ENCODE measurements at places on chromosomes 2 and 18.

- no peak for DNase-seq
Measured at GRCh38 chr2:187615364-187615763, 61.1 kb upstream of the TFPI start.

- DNase-seq: no peak
Measured at GRCh38 chr2:38765149-38765548, 12.9 kb upstream of the GEMIN6 start.

DNA sequence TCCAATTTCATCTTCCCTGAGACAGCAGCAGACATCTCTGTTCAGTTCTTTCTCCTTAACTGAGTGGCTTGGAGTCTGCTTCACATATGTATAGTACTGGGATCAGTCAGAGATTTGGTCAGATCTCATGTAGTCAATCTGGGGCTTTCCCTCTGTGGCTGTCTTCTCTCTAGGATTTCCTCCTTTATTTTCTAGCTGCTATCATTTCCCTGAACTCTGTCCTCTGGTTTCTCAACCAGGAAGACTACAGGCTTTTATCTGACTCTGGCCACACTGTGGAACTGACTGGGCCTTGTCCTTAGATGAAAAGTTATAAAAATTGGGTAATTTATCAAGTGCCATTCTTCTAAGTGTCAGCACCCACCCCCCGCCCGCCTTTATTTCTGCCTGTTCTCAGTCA, 121.0 kb downstream of the RAPGEF4 start:
- DNase-seq: no peak

DNA sequence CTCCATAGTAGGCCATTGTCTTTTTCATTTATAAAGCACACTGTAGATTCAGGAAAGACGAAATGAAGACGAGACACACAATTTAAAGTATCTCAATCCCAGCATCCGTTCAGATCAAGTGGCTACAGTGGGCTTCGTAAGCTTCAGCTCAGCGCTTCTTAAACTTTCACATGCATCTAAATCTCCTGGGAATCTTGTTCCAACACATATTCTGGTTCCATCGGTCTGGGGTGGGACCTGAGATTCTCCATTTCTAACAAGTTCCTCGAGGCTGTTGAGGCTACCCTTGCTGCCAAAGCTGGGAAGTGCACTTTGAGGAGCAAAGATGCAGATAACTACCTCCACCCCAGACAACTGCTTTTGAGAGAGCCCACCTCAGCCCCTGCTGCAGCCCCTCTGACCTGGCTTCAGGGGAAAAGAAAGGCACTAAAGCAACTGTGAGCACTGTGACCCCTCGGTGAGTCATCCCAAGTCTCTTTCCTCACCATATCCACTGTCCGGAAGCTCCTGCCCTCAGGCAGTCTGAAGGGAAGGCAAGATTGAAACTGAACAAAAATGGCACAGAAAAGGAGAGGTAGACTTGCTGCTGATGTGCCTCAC, 201.1 kb upstream of the FBXO11 start:
- DNase-seq: no peak

DNA sequence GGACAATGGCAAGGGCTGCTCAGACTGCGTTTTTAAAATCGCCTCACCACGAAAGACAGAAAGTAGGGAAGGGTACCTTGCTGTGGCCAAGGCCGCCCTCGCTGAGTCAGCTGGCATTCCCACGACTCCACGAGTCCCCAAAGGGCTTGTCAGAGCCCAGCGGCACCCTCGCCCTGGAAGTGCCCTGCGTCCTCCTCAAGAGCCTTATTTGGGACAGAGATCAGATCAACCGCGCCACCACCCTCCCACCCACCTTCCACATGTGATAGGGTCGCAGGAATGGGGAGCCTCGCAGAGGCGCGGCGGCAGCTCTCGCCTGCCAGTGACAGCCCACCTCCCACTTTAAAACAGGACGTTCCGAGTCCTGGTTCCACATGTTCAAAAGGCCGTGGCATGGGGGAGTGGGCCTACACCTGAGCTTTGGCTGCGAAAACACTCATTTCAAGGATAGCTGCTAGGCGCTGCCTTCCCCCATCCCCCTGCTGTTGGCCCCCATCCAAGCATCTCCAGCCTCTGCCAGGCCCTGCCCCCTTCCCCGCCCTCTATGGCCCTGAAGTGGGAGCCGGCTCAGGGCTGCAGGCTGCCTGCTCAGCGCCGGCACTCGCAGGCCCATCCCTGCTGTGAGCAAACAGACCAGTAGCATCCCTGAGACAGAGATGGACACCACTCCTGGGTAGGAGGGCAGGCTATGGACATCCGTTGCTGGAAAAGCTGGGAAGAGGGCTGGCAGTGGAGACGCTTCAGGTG, 38.1 kb upstream of the ARHGEF4 start:
- DNase-seq: peak; percentile 76

- no peak for DNase-seq
Measured at GRCh38 chr2:215771241-215771640, 242.1 kb downstream of the MREG start.

DNA sequence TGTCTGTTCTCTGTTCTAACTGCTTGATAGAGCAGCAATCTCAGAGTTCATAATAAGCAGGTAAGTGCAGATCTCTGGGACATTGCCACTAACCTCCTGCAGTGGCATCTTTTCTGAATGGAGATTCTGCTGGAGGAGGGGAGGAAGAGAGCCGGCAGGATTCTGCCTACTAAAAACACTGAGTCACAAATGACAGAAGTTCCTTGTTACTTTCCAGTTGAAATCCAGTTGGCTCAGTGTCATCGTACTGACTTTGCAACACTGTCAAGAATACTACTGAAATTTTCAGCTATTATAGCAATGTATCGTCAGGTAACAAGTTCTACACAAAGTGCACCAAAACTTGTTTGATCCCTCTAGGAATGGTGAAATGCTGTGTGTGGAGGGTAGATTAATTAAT, 79.6 kb upstream of the ST6GAL2 start:
- no peak for DNase-seq

- DNase-seq: no peak
Measured at GRCh38 chr18:11955239-11956029, 25.9 kb upstream of the IMPA2 start.

DNA sequence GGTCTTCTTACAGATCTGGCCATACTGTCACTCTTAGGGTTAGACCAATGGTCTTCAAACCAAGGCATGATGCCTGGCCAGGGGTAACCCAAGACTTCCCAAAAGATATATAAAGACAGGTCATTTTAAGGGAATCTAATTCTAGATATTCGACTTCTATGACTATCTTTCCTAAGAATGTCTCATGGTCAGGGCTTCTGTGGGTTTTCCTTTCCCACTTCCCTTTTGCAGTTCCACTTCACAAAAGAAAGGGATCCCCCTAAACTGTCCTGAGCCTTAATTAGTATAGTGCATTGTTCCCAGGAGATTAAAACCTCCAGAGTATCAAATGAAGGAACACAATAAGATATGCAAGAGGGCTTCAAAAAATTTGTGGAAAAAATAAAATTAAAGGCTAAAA, 223.6 kb upstream of the SIX2 start:
- no peak for DNase-seq

DNA sequence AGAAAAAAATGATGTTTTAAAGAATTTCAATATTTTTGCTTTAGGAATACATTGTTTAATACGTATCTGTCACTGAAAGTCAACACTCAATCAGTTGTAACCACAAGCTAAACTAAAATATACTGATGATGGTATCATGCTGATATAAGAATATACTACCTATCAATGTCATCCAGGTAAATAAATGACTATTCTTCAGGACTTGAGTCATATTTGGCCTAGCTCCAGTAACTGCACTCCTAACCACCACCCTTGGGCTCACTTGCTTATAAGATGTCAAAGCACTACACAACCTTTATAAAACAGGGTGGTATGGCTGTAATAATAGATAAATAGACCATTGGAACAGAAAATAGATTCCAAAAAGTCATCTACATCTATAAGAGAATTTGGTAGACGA, 48.8 kb downstream of the RND3 start:
- DNase-seq: no peak

GRCh38 chr18:58633874-58634273, 5.0 kb upstream of the ALPK2 start:
- DNase-seq: no peak

- no peak for DNase-seq
Measured at GRCh38 chr2:46135958-46136357, 161.2 kb upstream of the EPAS1 start.

DNA sequence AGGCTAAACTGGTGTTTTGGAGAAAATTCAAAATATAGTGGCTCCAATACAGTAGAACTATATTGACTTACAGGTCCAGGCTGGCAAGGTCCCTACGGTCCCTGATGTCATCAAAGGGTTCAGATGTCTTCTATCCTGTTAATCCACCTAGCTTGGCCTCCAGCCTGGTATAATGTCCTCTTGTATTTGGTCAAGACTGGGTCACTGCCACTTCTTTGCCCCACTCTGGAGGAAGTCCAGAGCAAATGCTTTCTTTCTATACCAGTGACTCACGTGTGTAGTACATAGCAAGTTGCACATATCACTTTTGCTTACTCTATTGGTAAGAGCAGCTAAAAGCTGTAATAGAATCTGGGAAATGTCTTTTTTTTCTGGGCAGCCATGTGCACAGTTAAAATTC, 80.8 kb downstream of the LCLAT1 start:
- DNase-seq: no peak

GRCh38 chr2:236677368-236677767, 107.7 kb downstream of the ACKR3 start:
- DNase-seq: no peak

DNA sequence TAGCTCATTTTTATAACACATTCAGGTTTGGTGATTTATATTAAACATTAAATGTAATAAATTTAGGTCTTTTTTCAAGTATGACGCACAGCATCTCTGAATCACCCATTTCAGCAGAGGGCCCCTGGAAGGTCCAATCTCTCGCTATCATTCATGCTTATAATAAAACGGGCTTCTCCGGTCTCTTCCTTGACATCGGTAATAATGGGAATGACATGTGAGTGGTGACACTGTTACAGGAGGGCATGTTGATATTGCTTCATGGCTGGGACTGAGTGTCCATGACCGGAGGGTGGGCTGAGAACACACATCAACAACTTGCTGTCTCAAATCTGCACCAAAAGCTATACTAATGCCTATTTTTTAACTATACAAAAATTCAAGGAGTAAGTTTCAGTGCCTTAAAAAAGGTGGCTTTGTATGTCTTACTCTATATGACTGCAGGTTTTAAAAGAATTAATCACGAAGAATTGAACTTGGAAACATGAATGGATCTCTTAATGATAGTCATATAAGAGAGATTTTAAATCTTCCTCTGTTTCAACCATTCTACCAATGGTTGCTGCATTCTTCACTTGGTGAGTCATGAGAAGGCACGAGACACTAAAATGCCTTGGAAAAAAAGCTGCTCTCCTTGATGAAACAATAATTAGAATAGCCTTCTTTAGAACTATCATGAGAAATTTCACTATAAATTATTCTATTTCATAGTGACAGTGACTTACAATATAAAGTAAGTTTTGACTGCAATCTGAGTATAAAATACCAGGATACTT, 101.9 kb upstream of the NRP2 start:
- DNase-seq: no peak

DNA sequence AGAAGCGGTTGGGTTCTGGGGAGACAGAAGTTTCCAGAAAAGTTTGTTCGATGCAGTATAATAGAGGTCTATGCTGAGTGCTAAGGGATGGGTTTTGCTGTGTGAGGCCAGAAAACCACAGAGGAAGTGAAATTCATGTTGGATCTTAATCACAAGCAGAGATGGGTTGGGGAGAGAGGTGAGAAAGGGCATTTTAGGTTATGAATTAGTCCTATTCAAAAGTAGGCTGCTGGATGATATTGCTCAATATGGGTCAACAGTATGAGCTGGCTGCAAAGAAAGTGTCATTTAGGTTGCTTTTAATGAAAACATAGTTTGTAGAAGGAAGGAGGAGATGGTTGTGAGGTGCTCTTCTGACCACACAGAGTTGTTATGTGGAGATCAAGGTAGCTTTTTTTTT, 118.8 kb upstream of the LHCGR start:
- no peak for DNase-seq

- DNase-seq: no peak
Measured at GRCh38 chr2:61210332-61210981, 48.5 kb downstream of the C2orf74 start.

DNA sequence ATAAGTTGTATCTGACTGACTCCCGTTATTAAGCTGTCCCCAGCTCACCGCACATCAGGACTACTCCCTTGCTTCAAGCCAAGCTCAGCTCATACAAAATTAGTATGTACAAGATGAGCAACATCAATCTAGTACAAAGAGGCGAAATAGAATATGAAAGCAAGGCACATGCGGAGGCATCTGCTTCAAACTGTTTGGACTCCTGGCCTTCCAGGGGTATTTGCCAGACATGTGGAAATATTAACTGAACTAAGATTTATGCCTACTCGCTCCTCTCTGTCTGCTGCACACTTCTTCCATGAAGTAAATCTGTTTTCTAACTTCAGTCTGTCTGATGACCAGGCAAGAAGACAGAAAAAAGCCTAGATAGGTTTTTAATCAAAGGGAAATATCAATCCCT, 499.8 kb downstream of the PID1 start:
- no peak for DNase-seq

- no peak for DNase-seq
Measured at GRCh38 chr2:85160966-85161960, 28.1 kb downstream of the TCF7L1 start.

DNA sequence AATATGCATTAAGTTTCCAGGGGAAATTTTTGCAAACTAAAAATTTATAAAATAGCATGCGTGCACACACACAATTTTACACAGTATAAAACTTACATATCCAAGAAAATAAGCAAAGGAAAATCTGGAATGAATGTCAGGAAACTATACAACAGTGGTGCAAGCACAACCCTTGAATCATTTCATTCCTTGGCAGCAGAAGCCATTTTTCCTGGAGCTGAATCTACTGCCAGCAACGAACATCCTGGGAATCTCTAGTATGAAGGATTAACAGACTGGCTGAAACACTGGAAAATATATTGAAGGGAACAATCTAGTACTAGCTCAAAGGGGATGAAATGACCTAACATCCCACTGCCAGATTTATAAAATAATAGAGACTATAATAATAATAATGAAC, 235.3 kb downstream of the DYM start:
- no peak for DNase-seq

GRCh38 chr2:151049746-151050145, 211.9 kb downstream of the RBM43 start:
- DNase-seq: no peak

DNA sequence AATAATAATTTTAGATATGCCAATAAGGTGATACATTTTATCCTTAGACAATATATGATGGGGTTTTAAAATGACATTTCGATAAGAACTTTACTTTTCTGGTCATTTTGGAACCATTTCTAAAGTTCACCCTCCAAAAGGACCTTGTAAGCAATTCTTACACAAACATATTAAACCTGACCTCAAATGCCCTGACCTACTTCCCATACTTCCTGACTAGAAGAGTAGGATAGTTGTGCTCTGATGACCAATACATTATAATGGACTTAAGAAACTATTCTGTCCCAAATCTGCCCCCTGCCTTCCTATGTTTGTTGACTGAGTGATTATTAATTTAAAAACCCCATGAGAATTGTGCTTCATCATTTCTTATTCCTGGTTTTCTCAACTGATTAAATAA, 24.6 kb downstream of the GCA start:
- no peak for DNase-seq

DNA sequence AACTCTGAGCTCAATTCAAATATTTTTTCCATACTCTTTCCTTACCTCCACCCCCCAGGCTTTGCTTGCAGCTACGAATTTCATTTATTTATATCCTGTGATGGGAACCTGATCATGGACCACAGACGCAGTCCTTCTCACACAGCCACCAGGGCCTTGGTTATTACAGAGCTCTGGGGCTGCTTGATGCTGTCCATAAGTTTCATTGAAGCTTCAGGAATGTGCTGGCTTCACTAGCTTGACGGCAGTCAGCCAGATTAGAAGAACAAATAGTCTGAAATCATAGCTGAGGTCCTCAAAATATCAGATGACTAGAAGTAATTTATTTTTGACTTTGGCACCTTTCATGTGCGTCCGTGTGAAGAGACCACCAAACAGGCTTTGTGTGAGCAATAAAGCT, 104.9 kb downstream of the VWA3B start:
- DNase-seq: no peak
